ENCODE measurements at places on chromosomes 2 and 18.
A peak's percentile ranks its signal among the peaks of the same experiment; 100 is the strongest.

- DNase-seq: no peak
Observed at GRCh38 chr2:130355172-130355577, 681 bp upstream of the PTPN18 start.

- no peak for DNase-seq
Observed at GRCh38 chr2:42338567-42339190, 22.3 kb downstream of the COX7A2L start.

GRCh38 chr18:1958798-1959197, 612.5 kb downstream of the METTL4 start:
- no peak for DNase-seq

DNA sequence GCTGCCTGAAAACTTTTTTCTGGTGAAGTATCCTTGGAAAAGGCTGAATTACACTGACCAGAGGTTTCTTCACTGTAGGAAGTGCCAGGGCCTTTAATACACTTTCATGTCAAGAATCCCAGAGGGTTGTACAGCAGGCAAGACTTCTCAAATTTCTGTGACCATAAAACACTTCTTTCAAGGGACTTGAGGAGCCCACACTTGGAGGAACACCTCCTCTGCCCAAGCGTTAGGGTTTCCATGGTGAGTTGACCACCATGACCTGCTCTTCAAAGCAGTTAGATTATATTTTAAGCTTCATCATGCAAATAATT, 12.9 kb upstream of the SALL3 start:
- DNase-seq: no peak

DNA sequence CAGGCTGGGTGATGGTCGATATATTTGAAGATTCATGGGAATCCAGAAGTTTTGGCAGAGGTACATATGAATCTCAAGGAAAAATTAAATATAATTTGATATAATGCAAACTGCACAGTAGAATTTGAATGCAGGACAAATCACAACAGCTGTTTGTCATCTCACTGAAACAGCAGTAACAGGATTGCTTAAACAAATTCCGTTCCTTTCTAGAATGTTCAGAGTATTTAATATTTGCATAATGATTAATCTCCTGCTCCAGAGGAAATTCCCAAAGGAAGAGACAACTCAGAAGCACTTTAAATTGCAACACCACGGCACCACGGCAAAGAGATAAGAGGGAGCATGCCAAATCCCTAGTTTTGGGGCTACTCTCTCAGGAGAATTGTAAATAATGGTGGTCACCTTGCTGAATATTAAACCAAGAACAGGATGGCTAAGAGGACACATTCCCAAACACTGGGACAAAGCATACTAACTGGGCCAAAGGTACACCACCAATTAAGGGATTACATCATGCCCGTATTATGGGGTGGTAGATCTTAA, 67.8 kb upstream of the MAP4K3 start:
- no peak for DNase-seq

DNA sequence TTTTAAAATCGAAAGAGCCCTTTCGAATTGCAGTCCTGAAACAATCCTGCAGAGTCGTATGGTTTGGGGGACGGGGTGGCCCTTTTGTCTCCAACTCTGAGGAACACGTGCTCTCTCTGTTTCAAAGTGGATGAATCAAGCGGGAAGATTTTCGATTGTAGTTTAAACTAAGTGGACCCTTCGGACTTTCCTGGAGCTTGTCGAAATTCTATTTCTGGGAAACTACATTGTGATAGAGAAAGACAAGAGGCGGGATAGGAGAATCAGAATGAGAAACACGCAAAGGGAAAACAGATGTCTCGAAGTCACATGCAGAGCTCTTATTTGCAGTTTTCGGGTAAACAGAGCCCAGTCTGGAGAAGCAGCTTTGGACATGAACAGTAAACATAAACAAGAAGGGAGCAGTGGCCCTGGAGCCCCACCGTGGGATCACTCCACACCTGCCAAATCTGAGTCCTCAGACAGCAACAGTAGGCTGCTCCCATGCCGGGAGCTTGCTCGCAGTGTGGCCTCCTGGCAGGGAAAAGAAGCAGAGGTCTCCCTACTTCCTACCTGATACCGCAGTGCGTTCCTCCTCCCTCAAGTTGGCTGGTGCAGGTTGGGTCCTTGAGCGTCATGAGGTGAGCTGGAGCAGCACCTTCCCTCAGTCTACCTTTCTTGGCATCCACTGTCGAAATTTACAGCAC, 202.4 kb downstream of the SLC4A3 start:
- no peak for DNase-seq

DNA sequence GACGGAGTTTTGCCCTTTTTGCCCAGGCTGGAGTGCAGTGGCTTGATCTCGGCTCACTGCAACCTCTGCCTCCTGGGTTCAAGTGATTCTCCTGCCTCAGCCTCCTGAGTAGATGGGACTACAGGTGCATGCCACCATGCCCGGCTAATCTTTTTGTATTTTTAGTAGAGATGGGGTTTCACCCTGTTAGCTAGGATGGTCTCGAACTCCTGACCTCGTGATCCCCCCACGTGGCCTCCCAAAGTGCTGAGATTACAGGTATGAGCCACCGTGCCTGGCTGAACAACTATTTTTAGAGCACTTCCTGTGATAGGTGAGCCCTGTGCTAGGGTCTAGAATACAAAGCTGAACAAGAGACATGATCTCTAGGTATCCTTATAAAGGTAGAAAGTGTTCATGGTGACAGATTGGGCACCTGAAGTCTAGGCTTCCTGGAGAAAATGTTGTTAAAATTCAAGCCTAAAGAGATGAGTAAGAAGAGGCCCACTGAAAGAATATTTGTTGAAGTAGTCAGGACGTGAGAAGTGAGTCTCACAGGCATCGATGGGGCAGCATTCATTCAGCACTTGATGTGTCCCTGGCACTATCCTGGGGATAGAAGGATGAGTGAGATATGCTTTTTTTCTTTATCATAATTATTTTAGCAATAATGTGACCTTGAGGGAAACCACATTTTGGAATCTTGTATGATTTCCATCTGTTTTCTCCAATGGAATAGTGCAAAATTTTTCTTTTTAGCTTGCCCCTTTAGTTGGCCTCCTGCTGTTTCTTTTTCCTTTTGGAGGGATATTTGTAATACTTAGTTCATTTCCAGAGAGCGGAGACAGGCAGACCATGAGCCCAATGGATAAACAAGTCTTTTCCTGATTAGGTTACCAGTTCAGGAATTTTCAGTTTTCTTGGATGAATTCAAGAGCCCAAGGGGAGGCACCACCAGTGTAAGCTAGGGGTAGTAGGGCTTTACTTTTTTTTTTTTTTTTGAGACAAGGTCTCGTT, 5.1 kb downstream of the ZNF236 start:
- DNase-seq: no peak

GRCh38 chr2:152394326-152394725, 59.4 kb downstream of the FMNL2 start:
- DNase-seq: no peak

DNA sequence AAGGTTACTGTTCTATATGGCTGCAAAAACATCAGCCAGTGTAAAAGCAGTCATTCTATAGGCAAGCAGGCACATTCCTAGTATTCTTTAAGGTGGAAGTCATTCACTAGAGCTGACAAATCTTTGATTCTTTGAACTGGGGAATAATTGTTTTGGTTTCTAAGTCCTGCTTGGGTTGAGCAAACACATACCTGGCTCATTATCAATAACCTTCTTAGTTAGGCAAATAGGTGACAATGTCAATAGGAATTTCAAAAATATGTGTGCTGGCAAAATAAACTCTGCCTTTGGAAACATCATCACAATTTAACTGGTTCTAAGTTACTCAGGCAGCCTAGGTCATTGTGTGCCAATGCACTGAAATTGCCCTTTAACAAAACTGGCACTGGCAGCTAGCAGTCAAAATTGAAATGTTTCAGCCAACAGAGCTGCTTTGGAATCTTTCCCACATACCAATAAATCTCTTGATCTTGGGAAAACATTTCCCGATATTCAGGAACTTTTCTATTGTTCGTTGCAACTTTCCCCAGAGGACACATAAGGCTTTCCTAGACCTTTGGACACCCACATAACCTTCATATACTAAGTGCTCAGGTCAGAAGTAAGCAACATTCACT, 402.0 kb upstream of the MMADHC start:
- DNase-seq: no peak

- DNase-seq: no peak
Observed at GRCh38 chr2:7190587-7191324, 273.5 kb downstream of the RNF144A start.

- peak; percentile 71 for DNase-seq
Observed at GRCh38 chr2:3377279-3377611, 373 bp downstream of the EIPR1 start.

GRCh38 chr18:75496151-75496550, 68.6 kb upstream of the SMIM21 start:
- no peak for DNase-seq

GRCh38 chr2:5360081-5360480, 332.1 kb upstream of the SOX11 start:
- DNase-seq: no peak

DNA sequence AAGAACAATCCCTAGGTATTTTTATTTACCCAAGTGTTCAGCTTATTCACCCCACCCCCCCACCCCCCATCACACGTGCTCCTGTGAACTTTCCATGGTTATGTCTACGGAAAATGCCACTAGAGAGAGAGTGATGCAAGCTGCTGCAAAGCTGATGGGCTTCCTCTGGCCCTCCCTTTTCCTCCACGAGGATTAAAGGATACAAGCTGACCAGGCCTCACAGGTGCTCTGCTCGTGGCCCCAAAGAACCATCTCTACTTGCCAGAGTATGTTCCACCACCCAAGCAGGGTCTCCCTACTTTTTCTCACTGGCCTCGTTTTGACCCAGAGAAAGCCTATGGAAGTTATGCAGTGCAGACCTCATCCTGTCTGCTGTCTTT, 342.6 kb downstream of the CELF4 start:
- DNase-seq: no peak

DNA sequence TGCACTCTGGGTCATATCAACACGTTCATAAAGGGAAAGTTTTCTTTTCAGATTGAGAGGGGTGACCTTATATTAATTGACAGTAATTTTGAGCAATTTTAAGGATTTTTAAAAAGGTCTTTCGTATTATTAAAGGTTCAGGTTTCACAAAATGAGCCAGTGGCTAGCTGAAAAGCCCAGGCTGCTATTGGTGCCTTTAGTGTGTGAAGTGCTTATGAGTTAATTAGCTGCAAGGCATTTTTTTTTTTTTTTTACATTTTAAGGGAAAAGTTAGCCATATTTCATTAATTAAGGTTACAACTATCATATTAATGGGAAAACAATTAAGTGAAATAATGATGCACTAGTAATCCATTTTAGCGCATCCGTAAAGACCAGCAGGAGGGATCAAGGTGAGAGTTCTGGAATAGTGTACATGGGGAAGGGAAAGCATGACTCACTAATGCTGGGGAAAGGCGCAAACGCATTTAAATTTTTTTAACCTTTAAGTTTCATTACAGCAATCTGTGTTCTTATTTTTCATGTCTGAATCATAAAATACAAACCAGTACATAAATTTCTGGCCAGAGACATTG, 200.0 kb downstream of the ZNF407 start:
- DNase-seq: no peak

DNA sequence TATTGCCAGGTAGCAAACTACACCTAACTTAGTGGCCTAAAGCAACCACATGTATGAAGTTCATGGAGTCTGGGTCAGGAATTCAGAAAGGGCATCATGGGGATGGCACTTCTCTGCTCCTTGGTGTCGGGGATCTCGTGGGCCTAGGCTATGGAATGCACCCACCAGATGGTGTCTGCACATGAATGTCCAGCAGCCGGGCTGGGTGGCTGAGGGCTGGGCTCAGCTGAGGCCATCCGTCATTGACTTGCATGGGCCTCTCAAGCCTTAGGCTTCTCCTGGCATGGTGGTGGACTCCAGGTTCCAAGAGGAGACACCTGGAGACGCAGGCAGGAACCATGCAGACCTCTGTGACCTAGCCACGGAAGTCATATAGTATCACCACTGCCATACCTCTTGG, 26.0 kb upstream of the RPL31 start:
- DNase-seq: no peak

DNA sequence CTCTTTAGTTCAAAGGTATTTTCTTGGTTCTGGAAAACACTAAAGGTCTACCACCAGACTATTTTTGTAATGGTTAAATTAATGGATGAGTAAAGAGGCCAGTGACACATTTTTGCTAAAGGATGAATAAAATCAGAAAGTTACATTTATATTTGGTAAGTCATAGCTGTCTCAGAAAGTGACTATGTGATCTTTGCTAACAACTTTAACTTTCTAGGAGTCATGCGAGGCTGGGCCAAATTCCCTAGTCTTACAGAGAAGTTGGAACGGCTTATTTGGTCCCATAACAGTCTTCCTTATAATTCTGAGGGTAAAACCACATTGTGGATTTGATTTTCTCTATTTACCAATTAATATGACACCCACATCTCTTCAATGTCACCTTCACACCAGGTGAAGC, 198.1 kb downstream of the PDE1A start:
- no peak for DNase-seq

GRCh38 chr18:58225101-58225500, 181.1 kb downstream of the NEDD4L start:
- peak; percentile 59 for DNase-seq

DNA sequence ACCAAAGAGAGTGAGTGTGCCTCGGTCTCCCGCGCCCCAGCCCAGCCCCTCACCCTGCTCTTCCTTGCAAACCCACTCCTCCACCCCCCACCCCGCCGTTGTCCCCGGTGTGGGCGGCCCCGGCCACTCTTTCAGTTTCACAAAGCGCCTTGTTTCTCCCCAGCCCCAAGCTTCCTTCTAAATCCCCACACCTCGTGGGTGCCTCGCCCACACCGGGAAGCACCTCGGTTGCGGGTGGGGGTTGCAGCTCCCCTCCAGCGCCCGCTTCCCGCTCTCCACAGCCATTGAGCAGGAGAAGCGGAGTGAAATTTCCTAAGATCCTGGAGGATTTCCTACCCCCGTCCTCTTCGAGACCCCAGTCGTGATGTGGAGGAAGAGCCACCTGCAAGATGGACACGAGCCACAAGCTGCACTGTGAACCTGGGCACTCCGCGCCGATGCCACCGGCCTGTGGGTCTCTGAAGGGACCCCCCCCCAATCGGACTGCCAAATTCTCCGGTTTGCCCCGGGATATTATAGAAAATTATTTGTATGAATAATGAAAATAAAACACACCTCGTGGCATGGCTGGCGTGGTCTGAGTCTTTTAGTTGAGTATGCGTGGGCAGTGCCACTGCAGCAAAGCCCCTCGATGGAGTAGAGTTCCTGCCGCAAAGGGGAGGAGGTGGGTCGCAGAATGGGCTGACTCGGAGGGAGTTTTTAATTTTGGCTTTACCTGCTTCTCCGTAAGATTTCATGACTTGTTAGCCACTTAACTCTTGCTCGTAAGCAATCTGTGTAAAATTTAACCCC, 848 bp downstream of the TMSB10 start:
- DNase-seq: peak; percentile 72

DNA sequence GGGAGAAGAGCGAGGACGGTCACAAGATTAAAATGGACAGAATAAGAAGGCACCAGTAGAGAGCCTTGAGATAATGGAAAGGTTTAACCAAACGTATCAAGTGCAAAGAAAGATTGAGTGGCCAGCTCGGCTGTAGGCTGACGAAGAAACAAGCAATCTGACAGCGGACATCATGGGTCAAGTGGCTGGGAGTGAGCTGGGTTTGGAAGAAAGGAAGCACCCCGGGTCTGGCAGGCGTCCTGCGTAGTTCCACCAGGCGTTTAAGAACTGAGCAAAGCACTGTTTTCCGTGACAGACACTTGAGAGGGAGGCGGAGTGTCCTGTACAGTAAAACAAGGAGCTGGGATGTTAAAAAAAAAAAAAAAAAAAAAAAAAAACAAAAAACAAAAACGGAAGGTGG, 27.1 kb downstream of the DAPL1 start:
- DNase-seq: no peak

- DNase-seq: no peak
Observed at GRCh38 chr2:177242121-177242987, 22.2 kb downstream of the NFE2L2 start.
